ENCODE measurements at places on chromosomes 6 and 20. TPM values are rescaled to one million over a fixed set of nuclear protein-coding genes. Genes with fewer than 3 reads are reported as not detected.

Gene KHDRBS2
- total RNA-seq, result not detected

Gene NEDD9
- total RNA-seq, result 13.6 TPM

Gene COL9A3
- 0.17 TPM for total RNA-seq

Gene GSTA3
- not detected for total RNA-seq

Gene IPCEF1
- total RNA-seq, result 0.26 TPM

Gene HLA-DOA
- total RNA-seq, result not detected

Gene AURKA
- total RNA-seq, result 4.9 TPM

Gene MROH8
- total RNA-seq, result 1.2 TPM

Gene PDYN
- not detected for total RNA-seq

Gene PROKR2
- total RNA-seq, result not detected

Gene FOXF2
- total RNA-seq, result 29.3 TPM

Gene VNN1
- not detected for total RNA-seq

Gene SGK2
- total RNA-seq, result 0.26 TPM

Gene PM20D2
- 9.0 TPM for total RNA-seq

Gene ID4
- 0.83 TPM for total RNA-seq

Gene TXLNB
- 1.5 TPM for total RNA-seq

Gene BCL2L1
- total RNA-seq, result 77.1 TPM

Gene COL20A1
- total RNA-seq, result not detected

Gene ZNF451
- total RNA-seq, result 74.6 TPM

Gene SCRT2
- not detected for total RNA-seq
